ENCODE measurements at places on chromosomes 7 and 10.

GRCh38 chr7:112185005-112185834 lies 21.0 kb downstream of the DOCK4 start:
- DNase-seq = no peak

GRCh38 chr10:52566471-52567246 lies 205.9 kb downstream of the MBL2 start:
- DNase-seq = no peak

DNA sequence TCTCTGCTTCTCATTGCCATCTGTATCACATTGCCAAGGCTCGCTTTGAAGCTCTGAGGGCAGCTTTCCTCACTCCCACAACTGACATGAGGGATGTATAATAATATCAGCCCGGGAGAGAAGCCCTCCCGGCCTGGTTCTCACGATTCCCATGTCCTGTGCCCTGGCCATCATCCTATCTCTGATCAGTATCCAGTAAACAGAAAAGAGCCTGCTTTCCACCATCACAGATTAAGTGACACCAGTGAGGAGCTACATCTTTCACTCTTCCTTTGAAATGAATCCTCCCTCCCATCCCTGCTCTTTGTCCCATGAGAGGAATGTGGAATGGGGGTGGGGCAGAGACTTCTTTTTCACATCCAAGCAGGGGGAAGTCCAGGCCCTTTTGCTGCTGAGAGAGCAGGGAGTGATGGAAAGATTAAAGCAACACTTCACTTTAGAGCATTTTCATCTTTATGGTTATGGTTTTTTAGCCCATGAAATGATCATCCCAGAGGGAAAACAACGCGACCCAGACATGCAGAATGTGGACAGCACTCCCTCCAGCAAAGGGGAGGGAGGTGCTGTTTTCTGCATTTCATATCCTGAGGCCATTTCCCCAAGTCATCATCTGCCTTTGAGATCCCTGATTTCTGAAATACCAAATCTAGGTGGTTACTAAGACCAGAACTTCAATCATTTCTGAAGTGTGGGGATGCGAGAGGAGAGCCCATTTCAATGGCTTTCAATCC lies 84.6 kb upstream of the LYZL1 start:
- no peak for DNase-seq

- DNase-seq = no peak
Observed at GRCh38 chr7:21429021-21429420, 1.1 kb downstream of the SP4 start.

DNA sequence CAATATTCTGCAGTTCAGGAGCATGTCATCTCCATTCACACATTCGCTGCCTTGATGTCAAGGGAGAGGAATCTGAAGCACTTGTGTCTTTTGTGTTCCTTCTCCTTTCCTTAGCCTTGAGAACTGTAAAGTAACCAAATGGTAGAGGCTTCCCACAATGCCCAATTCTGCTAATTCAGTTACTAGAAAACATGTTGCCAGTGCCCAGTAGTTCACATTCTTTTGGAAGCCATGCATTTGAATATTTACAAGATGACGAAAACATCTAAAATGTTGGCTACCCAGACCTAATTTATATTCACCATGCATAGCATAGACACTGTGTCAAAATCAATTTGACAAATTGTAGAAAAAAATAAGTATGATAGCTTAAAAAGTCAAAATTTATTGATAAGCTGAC lies 852.7 kb upstream of the PHF14 start:
- DNase-seq = no peak

- DNase-seq = no peak
Observed at GRCh38 chr7:75953431-75953830, 38.5 kb downstream of the POR start.

DNA sequence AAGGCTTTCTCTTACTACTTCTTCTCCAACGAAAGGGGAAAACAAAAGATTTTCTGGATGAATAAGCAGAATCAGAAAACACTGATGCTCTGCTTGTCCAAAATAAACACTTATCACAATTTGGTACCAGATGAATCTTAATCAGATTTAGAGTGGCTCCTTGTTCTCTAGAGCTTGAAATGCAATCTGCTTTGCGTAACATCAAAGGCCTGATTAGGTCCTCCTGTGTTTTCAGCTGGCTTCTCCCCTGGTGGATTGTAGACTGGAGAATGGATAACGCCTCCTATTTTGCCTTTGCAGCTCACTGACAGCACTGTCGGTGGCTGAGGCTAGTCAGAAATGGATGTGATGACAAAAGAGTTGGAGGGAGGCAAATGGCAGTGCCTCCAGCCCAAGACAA lies 91.2 kb downstream of the FAM13C start:
- DNase-seq = no peak

GRCh38 chr7:153564391-153564790 lies 487.8 kb upstream of the DPP6 start:
- no peak for DNase-seq

DNA sequence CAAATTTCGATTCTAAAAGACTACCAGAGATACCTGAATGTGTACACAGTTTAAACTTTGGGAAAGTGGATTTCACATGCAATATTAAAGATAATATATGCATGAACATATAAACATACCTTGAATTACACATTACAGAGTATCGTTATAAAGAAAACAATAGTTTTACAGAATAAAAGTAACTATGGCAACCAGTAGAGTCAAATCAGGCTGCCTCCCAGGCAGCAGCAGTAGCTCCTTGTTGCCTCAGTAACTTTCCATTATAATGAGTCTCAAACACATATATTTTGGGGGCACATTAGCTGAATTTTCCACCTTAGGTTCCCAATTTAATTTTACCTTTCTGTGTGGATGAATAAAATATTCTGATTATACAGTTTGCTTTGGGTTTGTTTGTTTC lies 164.4 kb upstream of the FEZF1 start:
- no peak for DNase-seq

- no peak for DNase-seq
Observed at GRCh38 chr7:108459922-108460551, 3.8 kb upstream of the NRCAM start.

GRCh38 chr7:137886281-137886680 lies 39.5 kb upstream of the DGKI start:
- no peak for DNase-seq

DNA sequence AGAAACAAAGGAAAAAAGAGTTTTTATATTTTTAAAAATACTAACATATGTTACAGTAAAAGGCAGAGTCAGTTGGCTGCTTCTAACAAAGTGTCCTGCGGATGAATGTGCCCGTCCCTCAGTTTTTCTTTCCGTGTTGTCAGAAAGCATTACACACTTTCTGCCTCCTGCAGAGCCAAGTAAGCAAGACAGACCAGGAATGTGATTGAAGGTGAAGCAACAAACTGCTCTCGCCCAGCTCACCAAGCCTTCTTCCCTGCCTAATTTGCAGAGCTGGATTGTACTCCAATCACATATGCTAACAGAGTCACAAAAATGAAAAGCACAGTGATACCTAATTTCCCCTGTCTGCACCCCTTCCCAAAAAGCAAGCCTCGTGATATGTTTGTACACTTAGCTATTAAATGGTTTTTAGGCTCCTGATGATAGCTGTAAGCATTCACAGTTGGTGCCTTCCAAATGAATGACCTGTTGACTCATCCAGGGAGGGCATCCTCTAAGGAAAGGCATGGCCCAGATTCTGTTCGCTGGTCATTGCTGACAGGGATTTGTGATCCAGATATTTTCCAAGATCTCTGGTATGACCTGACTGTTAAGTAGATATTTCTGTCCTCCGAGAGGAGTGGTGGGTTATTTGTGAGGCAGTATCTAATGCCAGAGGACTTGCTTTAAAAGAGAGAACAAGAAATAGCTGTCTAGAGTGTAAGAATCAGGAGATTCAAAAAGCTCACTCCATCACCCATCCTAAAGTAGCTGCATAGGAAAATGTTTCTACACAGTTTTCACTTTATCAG lies 187.3 kb upstream of the PLXDC2 start:
- DNase-seq = no peak

GRCh38 chr10:11906714-11907113 lies 83.6 kb downstream of the PROSER2 start:
- no peak for DNase-seq

DNA sequence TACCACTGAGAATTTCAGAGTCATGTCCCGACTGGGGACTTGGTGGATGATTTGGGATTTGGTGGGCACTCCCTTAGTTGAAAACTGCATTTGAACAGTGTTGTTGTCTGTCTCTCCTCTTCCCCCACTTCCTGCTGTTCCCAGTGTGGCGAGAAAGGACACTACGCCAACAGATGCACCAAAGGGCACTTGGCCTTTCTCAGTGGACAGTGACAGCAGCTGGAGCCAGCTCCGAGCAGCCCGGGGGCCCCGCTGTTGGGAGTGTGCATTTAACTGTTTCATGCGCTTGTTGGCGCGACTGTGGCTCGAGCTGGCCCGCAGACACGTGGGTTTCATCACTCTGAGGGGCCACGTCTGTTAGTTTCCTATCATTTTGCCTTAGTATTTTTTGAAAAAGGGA lies 9.7 kb downstream of the ATP5MF start:
- DNase-seq = no peak

All from uterus (tissue), 4 donors.